COR-L47 (cell line): ENCODE measurements at places on chromosomes 12 and 14.

- DNase-seq: no peak
Measured at GRCh38 chr14:23079716-23080115, 15.2 kb downstream of the ACIN1 start.

- DNase-seq: no peak
Measured at GRCh38 chr12:22899184-22899583, 274.2 kb downstream of the ETNK1 start.

DNA sequence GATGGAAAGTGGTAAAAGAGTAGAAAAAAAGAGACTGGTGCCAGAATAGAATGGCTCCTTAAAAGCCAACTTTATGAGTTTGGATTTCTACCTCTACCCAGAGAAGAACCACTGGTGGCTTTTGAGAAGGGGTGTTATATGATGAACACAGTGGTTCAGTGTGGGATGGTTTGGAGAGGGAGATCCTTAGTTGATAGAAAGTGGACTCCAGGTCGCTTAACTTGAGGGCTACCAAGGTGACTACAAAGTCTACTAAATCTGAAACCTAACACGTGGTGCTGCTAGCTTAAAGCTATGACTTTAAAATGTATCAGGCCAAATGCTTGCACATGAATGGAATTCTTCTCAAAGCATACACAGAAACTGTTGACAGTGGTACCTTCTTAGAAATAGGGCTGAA lies 8.4 kb downstream of the SPTB start:
- DNase-seq: no peak

DNA sequence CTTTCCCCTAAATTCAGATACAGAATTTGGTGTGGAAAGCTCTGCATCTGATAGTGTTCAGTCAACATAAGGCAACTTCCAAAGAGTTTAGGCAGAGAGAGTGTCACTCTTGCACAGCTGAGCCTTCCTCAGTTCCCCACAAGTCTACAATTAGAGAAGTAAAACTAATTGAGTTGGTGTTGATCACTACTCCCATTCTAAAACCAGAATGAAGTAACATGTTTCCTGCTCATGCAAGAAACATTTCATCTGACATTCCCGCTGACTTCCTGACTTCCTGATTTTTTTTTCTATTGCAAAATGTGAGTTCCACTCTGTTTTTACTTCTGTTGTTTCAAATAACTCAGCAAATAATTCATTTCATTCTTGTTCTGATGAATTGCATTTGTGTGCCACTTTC lies 271.0 kb downstream of the ALG10B start:
- no peak for DNase-seq

GRCh38 chr14:103735439-103735814 lies 19.8 kb downstream of the ZFYVE21 start:
- no peak for DNase-seq

DNA sequence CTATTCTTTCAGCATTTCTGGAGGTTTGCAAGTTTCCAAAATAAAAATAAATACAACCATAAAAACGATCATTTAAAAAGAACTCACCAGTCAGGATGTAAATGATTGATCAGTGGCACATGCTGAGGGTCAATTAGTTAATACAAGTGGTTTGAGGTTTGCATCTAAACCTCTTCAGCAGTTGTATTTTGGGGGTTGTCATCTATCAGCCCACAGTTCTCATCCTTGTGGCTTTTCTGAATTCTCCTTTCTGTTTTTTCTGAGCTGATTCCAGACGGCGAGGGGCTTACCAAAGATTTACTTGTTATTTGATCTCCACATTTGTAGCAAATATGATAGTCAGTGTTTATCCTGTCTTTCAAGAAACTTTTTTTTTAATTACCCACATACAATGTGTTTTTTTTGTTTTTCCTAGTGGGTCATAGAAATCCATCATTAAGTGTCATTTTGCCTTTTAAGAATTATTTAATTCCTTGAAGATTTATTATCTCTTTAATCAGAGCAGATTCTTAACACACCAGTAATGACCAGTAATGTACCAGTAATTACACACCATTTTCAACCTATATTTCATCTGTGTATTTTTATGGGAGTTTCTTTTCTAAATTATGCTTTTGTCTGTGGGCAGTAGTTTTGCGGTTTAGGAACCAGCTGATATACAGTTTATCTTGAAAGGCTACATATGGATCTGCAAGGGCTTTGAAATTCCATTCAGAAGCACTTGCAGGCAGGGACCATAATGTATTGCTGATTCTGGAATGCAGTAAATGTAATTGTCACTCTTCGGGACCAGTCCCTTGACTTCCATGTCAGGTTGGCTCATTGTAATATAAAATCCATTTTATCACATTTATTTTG lies 56.3 kb upstream of the DAAM1 start:
- no peak for DNase-seq

DNA sequence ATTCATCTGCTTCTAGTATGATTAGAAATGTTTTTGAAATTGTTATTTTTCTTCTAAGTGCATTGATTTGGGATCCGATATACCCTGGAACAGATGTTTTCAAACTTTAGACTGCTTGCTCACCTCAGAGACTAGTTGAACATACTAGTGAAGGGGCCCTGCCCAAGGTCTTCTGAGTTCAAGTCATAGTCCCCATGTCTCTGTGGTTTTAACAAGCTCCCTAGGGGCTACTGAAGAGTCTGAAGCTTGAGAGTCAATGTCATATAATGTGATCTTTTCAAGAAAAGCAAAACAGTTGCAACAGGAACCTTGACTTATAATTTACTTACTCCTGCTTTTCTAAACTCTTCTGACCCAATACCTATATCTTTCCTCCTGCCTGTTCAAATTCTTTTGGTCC lies 7.5 kb upstream of the UBE2N start:
- DNase-seq: no peak

DNA sequence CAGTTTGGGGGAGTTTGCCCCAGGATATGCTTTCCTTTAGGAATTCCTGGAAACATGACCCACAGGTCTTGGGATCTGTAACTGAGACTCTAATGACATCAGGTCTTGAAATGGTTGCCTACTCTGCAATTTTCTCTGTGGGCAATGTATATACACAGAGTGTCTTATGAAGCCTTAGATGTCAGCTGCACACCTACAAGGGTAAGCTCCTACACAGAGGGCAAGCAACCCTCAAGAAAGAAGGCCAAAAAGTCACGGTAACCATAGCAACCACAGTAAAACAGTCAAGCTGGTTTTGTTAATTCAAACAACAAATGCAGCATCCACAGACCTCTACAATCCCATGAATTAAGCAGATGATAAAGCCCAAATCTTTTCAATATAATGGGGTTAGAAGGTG lies 293.0 kb downstream of the SSPN start:
- DNase-seq: no peak

GRCh38 chr14:24072436-24072835 lies 1.1 kb downstream of the CPNE6 start:
- no peak for DNase-seq

GRCh38 chr14:72864712-72865365 lies 29.1 kb downstream of the DPF3 start:
- DNase-seq: no peak

DNA sequence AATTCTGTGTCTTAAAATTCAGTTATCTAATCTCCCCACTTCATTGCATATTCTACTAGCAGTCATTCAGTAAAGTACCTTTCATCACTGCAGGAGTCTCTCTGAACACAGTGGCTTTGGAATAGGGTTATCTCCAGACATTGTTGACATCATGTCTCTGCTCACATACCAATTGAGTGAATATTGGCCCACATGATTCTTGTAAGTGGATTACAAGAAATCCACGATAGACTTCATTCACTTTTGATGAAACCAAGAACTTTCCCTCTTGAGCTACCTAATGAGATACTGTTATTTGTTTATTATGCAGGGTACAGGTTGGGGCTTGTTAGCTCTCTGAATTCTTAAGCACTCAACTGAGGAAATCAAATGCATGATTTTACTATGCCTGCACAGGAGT lies 284.9 kb downstream of the RAD51B start:
- DNase-seq: no peak

GRCh38 chr12:130154276-130155070 lies 7.8 kb upstream of the FZD10 start:
- DNase-seq: no peak

DNA sequence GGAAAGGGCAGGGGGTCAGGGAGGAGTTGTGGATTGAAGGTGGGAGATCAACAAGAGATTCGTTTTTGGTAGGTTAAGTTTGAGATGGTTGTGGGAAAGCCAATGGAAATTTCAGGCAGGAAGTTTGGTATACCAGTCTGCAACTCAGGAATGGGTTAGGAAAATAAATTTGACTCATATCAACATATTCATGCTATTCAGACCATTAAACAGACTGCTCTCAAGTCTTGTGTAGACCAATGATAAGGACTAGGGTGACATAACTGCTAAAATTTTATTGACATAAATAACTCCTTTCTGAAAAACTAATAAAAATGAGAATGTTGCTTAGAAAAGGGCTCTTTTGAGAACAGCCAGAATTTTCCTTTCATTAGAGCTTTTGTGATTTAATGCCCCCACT lies 60.0 kb downstream of the PLEKHA5 start:
- no peak for DNase-seq

DNA sequence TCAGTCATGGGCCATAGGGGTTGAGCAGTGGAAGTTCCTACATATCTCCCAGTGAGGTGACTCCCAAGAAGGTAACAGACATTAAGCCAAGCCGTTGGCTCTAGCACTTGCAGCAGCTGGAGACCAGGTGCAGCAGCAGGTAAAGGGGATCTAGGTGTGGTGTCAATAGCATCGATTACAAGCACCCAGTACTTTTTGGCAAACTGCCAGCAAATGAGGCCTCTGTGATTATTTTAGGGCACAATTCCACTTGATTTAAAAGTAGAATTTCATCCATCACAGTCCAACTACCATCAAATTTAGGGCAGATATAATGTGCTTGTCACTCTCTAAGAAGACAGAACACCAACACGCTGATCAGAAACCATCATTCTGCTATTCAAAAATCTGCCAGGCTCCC lies 224.1 kb upstream of the EGLN3 start:
- DNase-seq: peak; percentile 31

DNA sequence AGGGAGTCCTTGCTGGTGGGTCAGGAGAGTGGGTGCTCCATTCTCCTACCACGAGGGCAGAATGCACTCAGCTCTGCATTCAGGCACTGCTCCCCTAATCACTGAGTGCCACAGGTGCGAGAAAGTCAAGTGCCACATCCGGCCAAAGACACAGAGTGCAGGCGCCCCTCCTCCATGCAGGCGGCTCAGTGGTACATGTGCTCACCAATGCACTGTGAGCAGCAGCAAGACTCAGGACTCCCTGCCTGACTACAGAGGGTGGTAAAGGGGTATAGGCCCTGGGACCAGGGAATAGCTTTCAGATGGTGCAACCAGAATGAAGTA lies 32.9 kb downstream of the ZFYVE21 start:
- no peak for DNase-seq

GRCh38 chr14:20327005-20327869 lies 5.8 kb downstream of the CCNB1IP1 start:
- DNase-seq: peak; percentile 49

GRCh38 chr12:80107221-80107620 lies 7.9 kb downstream of the OTOGL start:
- DNase-seq: no peak

DNA sequence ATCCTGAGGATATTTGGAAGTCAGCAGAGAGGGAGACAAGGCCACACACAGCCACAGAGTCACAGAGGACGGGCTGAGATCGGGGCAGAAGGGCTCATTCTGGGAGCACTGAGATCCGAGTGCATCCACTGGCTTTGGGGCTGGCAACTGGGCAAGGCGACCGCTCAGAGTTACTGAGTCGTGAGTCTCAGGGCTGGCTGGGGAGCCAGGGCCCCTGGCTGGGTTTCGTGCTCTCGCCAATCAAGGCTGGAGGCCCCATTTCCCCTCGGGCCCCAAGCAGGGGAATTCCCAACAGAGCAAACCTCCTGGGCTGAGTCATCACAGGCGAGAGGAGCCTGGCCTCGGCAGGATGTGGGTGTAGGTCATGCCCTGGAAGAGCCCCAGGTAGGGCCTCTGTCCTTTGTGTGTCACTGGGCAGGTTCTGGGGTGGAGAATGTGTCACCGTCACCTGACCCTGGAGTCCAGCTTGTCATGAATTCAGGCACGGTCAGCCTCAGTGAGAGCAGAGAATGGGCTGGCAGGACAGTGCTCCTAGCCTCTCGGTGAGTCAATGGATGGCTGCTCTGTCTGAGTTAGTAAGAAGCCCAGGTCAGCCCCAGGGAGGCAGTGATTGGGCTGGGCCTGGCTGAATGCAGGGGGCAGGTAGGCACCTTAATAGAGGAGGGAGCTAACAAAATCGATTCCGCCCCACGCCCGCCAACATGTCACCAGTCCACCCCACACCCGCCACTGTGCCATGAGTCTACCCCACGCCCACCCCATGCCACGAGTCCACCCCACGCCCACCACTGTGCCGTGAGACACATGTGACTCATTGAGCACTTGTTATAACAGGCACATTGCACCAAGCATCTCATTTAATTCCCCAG lies 16.9 kb downstream of the ASB2 start:
- no peak for DNase-seq

DNA sequence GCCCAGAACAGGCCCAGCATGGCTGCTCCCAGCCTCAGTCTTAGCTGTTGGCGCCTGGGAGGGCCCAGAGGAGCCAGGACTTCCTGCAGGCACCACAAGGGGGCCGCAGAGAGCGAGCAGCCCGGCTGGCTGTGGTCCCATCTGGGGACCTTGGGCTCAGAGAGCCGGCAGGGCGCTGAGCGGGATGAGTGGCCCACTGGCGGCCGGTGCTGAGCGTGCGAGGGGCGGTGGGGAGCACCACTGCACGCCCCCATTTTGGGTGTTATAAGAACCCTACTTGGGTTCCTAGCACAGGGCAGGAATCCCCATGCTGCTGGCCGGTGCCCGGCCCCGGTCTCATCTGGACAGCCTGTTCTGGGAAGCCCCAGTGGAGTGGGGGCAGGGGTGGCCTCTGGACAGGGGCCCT lies 25.9 kb upstream of the CRIP2 start:
- peak; percentile 31 for DNase-seq

DNA sequence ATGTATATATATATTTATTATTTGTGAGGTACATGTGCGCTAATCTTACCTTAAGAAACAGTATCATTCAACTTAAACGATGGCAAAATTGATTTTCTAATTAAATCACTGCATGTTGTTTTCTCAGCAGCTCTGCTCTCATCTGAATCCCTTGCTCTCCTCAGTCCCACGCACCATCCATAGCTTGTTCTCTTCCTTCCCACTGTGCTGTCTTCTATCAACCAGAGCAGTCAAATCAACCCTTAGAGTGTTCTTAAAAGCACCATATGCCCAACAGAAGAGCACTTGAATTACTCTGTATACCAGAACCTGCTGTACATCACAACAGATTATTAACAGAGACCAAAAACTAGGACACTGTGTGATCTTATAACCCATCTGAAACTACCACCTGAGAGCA lies 209.4 kb upstream of the G2E3 start:
- no peak for DNase-seq

DNA sequence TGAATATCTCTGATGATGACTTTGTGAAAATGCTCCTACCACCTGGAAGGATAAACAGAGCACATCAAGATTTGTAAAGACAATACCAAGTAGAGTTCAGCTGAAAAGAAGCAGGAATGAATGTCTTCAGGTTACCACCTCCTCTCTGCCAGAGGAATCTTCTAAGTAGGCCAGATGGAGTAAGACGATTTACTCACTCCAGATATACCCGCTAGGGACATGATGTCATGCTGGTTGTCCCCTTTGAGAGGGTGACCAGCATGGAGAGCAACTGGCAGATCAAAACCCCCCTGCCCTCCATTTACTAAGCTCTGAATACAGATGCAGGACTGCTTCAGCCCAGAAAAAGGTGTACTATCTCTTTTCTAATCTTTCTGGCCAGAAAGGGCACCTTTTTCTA lies 39.3 kb upstream of the HSPB8 start:
- DNase-seq: no peak

GRCh38 chr12:79451978-79452377 lies 238.8 kb downstream of the PAWR start:
- no peak for DNase-seq

GRCh38 chr12:69879007-69879960 lies 54.3 kb downstream of the MYRFL start:
- DNase-seq: peak; percentile 71
